ENCODE measurements at places on chromosomes 13 and 19.
A peak's percentile ranks its signal among the peaks of the same experiment; 100 is the strongest.

- DNase-seq: no peak
These were observed 66.3 kb downstream of the SPRY2 start for GRCh38 chr13:80274643-80275042.

DNA sequence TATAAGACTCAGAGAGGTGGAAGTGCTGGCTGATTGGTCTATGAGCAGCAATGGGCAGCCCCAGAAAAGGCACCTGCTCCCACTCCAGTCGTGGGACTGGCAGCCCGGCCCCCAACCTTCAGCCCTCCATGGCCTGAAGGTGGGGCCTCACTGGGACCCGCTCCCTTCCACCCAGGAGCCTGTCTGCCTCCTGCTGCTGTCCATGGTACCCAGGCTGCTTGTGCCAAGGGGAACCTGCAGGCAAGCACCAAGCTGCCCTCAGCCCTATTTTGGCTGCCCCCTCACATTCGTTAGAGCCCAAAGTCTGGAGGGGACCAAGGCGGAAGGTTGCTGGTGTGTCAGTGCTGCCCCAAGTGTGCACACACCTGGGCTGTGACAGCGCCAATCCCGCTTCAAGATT lies 2304.9 kb downstream of the PCDH9 start:
- no peak for DNase-seq

- DNase-seq: no peak
These were observed 69.9 kb upstream of the ARHGEF7 start for GRCh38 chr13:111045170-111045569.

GRCh38 chr19:24086974-24087595 lies at the start of gene ZNF254:
Gene ZNF254, plus strand, starts transcription at chr19:24087187. Its CDS starts 121 bp downstream, at chr19:24087308.
- DNase-seq: peak; percentile 85

- no peak for DNase-seq
These were observed 184.2 kb downstream of the PTPRS start for GRCh38 chr19:5156231-5156986.

DNA sequence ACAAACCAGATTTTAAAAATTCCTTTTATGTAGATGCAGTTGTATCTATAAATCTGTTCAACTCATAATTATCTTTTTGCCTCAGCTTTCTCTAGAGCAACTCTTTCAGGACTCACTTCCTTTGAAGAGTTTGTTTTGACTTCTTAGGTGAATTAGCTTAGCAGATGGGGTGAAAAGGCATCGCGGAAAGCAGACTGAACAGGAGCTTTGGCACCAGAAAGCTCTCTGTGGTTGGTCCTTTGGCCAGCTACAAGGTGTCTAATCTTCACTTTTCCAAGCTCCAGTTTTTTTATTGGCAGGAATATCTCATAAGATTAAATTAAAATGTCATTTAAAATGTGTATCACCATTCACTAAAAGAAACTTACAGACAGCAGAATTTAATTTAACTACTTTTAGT lies 60.6 kb upstream of the KLF12 start:
- no peak for DNase-seq

DNA sequence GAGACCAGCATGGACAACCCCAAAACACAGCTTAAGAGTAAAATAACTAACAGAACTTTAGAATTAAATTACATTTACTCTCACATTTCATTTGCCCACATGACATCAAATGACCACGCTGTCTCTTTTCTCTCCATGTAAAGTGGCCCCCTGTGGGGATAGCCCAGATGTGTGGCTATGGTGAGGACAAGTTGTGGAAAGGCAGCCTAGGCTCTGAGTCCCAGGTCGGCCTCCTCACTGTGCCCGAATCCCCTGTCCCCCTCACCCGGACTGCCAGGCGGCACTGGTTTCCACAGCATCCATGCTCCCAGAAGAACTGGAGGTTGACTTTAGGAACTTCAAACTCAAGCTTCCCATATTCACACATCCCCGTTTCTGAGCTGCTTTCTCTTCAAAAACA lies 111.8 kb upstream of the UQCRFS1 start:
- no peak for DNase-seq

GRCh38 chr13:60158321-60158801 lies 5.4 kb downstream of the DIAPH3 start:
- no peak for DNase-seq

- peak; percentile 93 for DNase-seq
These were observed 1.9 kb upstream of the FXYD7 start for GRCh38 chr19:35140962-35141836.

DNA sequence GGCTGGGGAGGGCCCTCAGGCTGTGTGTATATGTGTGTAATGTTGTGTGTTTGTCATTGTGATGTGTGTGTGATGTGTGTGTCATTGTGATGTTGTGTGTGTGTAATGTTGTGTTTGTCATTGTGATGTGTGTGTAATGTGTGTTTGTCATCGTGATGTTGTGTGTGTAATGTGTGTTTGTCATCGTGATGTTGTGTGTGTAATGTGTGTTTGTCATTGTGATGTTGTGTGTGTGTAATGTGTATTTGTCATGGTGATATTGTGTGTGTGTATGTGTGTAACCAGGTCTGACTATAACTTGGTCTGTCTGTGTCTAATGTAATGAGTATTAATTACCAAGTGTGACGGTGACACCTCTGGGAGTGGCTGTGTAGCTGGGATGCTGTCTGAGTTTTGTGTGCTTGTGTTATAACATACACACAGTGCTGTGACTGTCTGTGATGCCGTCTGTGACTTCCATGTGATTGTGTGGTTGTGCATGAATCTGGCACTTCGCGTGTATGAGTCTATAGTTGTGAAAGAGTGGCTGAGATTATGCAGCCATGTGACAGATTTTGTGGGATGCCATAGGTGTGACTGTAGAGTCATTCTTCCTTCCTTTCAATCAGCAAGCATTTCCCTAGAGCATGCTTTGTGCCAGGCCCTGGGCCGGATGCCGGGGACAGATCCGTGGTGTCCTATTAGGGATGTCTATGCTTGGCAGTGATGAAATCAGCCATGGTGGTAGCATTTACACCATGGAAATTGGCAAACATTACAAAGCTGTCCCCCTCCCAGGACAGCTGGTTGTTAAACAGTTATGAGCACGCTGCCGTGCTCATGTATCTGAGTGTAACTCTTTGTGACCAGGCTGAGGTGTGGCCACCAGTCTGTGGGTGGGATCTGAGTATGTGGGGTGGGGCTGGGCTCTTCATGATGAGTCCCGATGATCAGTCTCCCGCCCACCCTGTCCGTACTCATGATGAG lies 6.4 kb downstream of the TNFSF14 start:
- peak; percentile 79 for DNase-seq

DNA sequence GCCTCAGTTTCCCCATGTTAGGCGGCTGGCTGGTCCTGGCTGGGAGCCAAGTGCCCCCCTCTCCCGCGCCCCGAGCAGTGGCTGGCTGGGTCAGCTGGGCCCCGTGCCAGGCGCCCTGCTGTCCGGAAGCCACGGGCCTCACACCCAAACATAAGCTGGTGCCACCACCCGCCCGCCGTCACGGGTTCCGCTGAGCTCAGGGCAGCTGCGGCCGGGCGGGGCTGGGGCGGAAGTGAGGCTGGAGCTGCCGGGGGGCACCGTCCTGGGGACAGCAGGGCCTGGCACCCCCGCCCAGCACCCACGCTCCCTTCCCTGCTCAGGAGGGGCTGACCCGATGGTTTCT lies 19.3 kb downstream of the HCN2 start:
- DNase-seq: no peak
